Activated CD8-positive, alpha-beta memory T cell treated with anti-CD3 and anti-CD28 coated beads, Interleukin-2, amount 10 ng/mL, durations not matched to agents 7 days and 5 days (primary cell): ENCODE measurements at places on chromosomes 5 and 9. TPM values are rescaled to one million over a fixed set of nuclear protein-coding genes. Genes with fewer than 3 reads are reported as not detected.

- DNase-seq: peak; percentile 39
Measured at GRCh38 chr5:181053488-181054121, 13.5 kb downstream of the BTNL9 start.

GRCh38 chr5:1123418-1124147, 11.7 kb upstream of the SLC12A7 start:
- no peak for DNase-seq

GRCh38 chr5:107505763-107506534, 164.8 kb downstream of the EFNA5 start:
- no peak for DNase-seq

- peak; percentile 18 for DNase-seq
Measured at GRCh38 chr5:134463991-134464760, 52.5 kb upstream of the CDKN2AIPNL start.

DNA sequence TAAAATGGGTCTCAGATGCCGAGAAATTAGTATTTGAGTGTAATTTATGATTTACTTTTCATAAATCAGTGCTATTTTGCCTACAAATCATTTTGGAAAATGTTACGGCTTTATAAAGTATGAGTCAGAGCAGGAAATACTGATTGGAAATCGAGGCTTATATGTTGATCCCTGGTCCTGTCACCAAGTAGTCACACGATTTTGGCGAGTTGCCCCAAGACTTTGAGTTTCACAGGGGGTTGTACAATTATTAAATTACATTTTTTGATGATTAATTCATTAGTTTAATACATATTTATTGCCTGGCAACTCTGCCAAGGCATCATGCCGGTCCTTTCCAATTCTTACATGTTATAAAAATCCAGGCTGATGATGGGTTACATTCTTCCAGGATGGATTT, 443.9 kb upstream of the KLF4 start:
- DNase-seq: no peak

SLC25A2 gene
- total RNA-seq: 0.56 TPM

DNA sequence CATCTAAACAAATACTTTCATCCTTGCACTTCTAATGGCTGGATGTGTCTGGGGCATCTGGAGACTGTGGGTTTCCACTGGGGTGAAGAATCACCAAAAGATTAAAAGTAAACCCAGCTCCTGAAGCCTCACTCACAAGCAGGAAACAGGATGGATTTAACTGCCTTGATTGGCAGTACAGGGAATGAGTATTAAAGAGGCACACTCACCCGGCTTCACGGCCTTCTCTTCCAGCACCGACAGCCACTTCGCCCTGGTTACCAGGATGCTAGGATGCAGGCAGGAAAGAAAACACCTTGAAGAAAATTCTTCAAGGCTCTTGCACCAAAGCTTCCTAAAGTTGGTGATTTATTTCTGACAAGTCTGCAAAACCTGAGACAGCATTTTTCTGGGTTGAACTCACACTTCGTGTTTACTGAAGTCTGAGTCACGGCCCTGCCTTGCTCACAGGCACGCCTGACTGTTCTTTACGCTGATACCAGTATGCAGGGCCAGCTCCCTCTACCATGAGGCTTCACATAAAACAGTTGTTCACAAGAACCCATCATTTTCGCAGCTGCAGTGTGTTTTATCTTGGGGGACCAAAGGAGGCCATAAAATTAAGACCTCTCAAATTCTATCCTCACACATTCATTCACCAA, 56.5 kb upstream of the ZNF354A start:
- no peak for DNase-seq

FCN2 gene
- not detected for total RNA-seq

GRCh38 chr9:105392531-105392930, 55.3 kb upstream of the FSD1L start:
- no peak for DNase-seq

ORM1 gene
- total RNA-seq: not detected
